ENCODE measurements at places on chromosomes 1 and 21.

DNA sequence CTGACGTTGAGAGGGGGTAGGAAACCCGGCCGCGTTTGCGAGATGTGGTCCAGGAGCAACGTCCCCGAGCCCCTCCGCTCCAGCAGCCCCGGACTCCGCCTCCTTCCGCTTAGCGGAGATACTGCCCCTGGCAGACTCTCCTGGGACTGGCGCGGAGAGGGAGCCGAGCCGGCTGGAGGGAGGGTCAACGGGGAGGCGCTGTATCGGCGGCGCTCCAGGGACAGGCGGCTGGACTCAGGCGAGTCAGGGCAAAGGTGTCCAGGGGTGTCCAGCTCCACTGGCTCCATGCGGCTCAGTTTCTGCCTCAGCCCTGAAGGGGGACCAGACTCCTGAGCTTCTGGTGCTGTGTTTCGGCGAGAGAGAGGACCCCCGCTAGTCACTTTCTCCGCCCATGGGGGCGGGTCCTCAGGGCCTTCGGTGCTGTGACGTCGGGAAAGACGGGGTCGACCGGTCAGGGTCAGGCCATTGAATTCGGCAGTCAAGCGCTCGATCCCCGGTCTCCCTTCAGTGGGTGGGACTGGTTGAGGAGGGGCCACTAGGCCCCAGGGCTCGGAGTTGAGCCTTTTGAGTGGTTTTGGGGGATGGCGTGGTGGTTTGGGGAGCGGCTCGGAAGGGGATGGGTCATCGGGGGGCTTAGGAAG is 2.8 kb upstream of the LIX1L start:
- peak; percentile 58 for DNase-seq

DNA sequence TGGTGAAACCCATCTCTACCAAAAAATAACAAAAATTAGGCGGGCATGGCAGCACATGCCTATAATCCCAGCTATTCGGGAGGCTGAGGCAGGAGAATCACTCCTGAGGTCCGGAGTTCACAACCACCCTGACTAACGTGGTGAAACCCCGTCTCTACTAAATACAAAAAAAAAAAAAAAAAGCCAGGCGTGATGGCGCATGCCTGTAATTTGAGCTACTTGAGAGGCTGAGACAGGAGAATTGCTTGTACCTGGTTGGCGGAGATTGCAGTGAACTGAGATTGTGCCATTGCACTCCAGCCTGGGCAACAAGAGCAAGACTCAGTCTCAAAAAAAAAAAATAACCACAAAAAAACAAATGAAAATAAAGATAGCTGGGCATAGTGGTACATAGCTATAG is 42.3 kb downstream of the CC2D1B start:
- no peak for DNase-seq

DNA sequence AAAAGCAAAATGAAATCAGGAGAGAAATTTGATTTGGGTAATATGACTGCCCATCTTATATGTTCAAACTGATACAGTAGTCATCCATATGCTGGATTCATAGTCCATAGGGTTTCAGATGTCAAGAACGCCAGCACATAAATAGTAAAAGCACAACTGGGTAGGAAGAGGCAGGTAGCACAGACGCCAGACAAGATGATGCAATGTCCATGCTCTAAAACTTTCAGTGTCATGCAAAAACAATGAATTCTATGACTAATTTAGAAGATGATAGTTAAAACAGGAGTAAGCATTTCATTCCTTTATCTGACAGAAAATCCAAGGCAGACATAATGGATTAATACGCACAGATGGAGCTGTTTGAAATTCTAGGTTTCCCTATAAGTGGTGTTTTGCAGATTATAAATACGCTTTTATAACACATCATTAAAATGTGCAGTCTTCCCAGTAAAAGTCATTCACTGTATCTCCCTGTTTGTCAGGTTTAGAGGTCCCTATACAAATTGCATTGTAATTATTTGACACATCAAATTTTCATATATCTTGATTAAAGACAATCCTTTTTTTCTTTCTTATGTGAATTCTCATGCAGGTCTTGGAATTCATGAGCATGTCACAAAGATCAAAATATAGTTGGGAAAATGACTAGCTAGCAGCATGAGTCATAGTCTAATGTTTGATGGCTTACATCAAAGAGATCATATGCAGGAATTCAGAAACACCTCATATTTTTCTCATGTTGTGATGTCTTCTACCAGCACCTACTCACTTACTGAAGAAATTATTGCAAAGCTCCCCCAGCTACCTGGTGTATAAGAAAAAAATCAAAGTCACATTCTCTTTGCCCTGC is 139.9 kb downstream of the DSCAM start:
- peak; percentile 63 for DNase-seq

- DNase-seq = no peak
Observed at GRCh38 chr1:87091425-87091824, 177.0 kb downstream of the HS2ST1 start.

- peak; percentile 95 for DNase-seq
Observed at GRCh38 chr1:209926045-209926444, 12.0 kb upstream of the SYT14 start.

DNA sequence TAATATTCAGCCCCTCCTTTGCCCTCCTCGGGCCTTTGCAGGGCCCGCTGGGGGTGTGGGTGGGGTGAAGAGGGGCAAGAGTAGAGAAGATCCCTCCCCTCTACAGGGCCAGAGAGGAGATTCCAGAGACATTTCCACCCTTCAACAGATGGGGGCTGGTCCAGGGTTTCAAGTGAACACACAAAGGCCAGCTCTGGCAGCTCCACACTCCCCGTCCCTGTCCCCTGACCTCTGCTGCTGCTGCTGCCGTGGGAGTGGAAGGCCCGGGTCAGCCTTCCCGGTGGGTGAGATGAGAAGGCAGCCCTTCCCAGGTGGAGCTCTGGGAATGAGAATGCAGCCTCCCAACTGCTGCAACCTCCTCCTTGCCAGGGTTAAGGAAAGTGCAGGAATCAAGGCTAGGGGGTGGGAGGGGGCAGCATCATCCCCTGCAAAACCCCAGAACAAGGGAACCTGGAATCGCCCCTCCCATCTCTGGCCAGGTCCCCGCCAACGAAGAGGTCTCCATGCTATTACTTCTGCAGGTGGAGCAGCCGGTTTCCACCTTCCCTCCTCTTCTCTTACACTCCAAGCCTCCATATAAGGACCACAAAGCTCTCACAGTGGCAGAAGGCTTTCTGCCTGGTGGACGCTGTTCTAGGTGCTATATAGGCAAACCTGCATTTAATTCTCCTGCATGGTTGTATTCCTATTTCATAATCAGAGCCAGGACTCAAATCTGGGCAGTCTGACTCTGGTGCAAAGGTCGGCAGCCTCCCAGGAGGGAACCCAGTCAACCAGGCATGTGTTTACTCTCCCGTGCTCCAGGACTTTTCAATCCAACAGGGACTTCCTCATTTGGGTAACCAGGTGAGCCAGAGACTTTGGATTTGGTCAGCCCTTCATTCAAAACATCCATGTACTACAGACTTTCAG is 22.9 kb upstream of the ARHGEF10L start:
- no peak for DNase-seq

GRCh38 chr21:36791695-36792470 is 93.0 kb downstream of the SIM2 start:
- no peak for DNase-seq

- peak; percentile 17 for DNase-seq
Observed at GRCh38 chr1:210232511-210233215, at the start of gene SERTAD4. Gene SERTAD4, plus strand, starts transcription at chr1:210232796. Its CDS starts 5,165 bp downstream, at chr1:210237961.

DNA sequence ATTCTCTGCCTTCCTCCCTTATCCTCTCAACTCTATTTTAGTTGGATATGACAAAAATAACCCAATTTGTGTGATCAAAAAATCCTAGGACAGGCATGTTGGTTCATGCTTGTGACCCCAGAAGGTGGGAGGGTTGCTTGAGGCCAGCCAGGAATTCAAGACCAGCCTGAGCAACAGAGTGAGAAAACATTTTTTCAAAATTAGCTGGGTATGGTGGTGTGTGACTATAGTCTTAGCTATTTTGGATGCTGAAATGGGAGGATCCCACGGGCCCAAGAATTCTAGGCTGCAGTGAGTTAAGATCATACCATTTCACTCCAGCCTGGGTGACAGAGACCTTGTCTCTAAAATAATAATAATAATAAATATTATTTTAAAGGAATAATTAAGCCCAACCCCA is 1383.1 kb upstream of the ADGRL2 start:
- peak; percentile 79 for DNase-seq

DNA sequence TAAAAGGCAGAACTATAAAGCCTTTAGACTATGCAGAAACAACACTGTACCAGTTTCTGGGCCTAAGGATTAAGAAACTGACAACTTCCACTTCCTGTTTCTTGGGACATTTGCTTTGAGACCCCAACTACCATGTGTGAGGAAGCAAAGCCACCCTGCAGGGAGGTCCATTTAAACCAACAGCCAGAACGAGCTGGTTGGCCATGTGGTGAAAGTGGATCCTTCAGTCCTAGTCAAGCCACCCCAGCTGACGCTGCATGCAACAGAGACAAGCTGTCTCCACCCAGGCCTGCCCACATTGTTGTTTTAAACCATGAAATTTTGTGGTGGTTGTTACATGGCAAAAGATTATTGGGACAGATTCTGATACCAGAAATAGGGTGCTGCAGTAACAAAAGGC is 31.8 kb upstream of the SLFNL1 start:
- DNase-seq = no peak

DNA sequence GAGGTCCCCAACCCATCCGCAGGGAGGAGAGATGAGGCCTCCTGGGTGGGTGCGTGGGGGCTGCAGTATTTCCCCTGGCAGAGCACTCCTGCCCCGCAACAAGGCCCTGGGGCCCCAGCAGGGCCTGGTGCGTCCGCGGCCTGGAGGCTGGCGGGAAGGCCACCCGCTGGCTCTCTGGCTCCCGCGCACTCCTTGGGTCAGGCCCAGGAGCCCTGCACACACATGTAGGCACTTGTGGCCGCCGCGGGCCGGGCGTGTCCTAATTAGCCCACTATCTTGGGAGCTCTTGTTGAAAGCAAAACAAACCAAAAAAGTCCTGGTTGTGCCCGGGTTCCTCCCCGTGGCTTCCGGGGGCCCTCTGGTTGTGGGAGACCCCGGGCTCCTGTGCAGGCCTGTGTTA is 49.7 kb upstream of the CCDC27 start:
- no peak for DNase-seq

GRCh38 chr1:193944454-193944853 is 758.0 kb upstream of the B3GALT2 start:
- no peak for DNase-seq

- peak; percentile 96 for DNase-seq
Observed at GRCh38 chr1:58784758-58785441, 1.1 kb upstream of the JUN start.

- DNase-seq = peak; percentile 74
Observed at GRCh38 chr1:58773406-58773840, 10.4 kb downstream of the JUN start.

DNA sequence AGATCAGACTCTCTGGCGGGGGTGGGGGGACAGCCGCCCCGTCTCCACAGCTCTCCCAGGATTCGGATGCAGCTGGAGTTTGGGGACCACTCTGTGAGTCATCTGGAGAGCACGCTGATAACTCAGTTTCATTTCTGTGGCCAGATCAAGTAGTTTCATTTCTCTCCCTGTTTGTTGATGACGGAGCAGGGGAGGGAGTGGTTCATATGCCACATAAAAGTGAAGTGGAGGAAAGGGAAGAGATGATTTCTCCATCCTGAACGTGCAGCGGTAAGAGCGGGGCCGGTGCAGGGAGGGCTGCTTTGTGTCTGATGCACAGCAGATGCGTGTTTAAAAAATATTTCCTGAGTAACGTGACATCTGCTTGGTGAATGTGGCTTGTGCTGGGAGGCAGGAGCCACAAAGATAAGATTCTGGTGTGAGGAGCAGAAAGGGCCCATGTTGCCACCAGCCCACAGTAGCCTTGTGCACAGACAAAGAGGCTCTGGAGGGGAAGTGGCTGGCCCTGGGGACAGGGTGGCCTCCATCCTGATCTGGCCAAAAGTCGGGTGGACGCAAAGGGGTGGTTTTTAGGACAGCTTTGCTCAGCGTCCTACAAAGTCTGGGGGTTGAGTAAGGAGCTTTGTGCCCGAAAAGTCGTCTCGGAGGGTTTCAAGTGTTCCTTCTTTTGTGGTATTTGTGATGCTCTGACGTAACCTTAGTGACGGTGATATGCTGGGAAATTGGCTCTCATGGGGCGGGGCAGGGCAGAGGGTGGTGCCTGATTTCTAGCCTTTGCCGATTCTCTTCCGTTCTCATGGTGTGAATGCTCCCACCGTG is at the start of gene MX2:
MX2 (plus strand) TSS at position 242 of the 819 bp plus-strand sequence. CDS start 14,880 bp downstream, outside the sequence.
- peak; percentile 93 for DNase-seq

- no peak for DNase-seq
Observed at GRCh38 chr1:41892301-41892781, 26.4 kb downstream of the HIVEP3 start.

- DNase-seq = no peak
Observed at GRCh38 chr1:205604059-205604458, 27.8 kb downstream of the ELK4 start.

DNA sequence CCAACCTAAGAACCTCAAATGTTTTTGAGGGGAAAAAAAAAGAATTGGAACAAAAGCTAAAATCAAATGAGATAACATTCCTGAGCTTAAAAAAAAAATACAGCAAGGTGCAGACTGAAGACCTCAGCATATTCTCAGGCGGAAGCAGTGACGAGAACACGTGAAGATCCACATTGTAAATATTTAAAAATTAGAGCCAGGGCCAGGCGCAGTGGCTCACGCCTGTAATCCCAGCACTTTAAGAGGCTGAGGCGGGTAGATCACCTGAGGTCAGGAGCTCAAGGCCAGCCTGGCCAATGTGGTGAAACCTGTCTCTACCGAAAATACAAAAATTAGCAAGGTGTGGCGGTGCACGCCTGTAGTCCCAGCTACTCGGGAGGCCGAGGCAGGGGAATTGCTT is 15.7 kb downstream of the TFB2M start:
- DNase-seq = no peak

DNA sequence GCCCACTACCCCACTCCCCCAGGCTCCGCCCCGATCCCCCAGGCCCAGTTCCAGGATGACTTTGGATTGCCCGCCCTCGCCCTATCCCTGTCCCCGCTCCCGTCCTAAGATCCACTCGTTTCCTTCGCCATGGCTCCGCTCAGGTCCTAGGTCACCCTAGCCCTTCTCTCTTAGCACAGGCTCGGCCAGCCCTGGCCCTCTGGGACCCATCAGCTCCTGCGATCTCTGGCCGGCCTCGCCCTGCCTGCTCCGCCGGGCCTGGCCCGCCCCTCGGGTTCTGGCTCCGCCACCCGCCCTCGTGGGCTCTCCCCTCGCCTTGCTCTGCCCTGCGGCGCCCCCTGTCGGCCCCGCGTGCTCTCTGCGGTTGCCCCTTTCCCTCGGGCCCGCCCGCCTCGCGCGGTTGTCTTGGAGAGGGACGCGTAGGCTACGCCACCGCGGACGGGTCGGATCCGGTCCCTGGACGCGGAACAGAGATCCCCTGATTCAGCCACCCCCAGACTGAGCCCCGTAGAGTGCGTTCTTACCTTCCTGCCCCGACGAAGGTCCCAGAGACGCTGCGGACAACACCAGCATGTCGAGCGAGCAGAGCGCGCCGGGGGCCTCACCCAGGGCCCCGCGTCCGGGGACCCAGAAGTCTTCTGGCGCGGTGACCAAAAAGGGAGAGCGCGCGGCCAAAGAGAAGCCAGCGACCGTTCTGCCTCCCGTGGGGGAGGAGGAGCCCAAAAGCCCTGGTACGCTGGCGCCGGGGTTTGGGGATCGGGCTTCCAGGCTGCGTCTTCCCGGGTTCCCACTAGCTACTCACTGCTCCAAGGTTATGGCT is at the start of gene LRRC71:
LRRC71 (plus strand) TSS at position 400 of the 820 bp plus-strand sequence; CDS start at position 572, 172 bp downstream.
- peak; percentile 73 for DNase-seq
